Activated CD4-positive, alpha-beta T cell treated with anti-CD3 and anti-CD28 coated beads for 1 hour (primary cell): ENCODE measurements at places on chromosomes 2 and 18.

- no peak for DNase-seq
Measured at GRCh38 chr2:206764673-206765241, 371 bp downstream of the MDH1B start.

- DNase-seq, result no peak
Measured at GRCh38 chr2:200625282-200625681, 39.5 kb downstream of the AOX1 start.

GRCh38 chr2:164935118-164936101 is 19.9 kb downstream of the SLC38A11 start:
- DNase-seq, result no peak

DNA sequence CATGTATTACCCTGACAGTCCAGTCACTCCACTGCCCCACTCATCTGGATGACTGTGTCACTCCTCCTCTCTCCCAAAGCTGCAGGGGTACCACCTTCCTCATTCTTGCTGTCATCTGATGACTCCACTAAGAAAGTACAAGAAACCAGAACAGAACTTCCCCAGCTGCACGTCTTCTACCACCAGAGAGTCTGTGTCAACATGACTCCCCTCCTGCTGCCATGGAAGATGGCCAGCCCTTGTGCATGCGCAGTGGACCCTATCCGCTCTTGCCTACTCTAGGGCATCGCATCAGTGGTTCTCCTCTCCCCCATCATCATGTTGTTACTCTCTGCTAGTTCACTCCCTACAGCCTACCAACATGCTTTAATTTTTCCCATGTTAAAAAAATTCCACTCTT is 14.5 kb upstream of the ST8SIA3 start:
- no peak for DNase-seq

DNA sequence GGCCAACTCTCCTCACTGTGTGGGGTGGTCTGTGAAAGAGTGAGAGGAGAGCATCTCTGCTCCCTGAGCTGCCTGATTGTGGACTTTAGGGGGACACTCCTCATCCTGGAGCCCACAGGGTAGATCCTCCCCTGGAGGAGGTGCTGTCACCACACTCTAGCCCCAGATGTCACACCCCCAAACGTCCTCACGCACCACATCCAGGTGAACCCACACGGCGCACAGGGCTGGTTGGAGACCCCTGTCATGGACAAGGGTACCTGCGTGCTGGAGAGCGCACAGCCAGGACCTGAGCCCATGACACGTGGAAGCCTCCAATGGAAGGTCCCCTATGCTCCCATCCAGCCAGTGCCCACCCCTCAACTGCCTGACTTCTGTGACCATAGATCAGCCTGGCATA is 10.5 kb downstream of the AGXT start:
- no peak for DNase-seq

DNA sequence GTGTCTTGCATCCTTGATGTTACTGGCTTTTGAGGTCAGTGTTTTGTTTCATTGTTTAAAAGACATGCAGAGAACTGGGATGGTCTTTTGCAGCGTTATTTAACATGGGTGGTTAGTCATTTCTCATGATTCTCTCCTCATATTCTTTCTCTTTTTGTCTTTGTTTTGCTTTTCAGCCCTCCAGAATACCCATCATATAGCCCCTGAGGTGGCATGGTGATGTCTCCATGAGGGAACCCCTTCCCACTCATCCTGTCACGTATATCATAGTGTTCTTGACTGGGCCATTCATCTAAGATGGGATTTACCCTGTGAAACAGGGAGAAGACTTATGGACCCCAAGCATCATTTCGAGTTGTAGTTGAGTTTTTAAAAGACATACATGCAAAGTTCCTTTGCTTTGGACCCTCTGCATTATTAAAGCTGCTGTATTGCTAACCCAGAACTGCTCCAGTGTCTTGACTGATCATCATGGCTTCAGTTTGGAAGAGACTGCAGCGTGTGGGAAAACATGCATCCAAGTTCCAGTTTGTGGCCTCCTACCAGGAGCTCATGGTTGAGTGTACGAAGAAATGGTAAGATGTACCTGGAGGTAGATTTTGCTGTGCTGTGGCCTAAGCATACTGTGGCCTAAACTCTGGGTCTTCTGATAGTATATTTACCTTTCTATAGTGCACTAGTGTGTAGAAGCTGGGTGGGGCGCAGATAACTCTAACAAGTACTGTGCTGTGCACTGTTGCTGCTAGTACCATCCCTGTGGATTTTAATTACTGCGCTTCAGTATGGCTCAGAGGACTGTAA is 1.4 kb downstream of the EHBP1 start:
- no peak for DNase-seq

DNA sequence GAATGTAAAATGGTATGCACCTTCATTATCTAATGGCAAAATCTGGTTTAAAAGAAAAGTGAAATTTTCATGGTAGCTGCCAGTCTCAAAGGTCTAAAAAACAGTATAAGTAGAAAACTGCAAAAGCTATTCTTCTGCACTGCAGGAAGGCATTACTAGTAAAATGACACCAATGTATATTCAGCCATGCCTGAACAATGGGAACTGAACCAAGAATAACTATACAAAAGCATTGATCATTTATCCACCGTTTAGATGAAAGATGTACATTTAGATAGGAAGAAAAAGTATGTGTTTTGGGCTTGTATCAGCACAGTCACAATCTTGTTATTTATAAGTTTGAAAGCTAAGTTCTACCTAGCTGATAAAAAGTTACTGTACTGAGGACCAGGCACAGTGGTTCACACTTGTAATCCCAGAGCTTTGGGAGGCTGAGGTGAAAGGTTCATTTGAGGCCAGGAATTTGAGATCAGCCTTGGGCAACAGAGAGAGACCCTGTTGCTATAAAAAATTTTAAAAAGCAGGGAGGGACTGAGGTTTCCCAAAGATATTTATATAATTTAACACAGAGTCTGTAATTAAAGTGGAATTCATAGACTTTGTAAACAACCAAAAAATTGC is 163.1 kb upstream of the WDSUB1 start:
- no peak for DNase-seq

DNA sequence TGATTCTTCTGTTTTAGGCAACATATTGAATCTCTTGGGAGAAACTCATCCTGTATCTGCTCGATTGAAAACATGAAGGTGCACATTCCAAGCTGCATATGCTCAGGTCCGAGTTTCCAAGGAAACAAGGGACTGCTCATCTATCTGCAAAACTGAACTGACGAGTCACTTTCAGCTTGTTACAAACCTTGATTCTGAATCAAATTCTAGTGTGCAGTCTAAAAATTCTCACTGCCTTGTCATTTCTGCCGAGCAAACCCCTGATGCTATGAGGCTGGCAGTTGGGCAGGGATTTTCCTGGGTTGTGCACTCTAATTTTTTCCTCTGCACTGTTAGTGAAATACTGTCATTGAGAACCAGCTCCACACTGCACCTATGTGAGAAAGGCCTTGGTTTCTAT is 101.3 kb upstream of the ETAA1 start:
- no peak for DNase-seq

- no peak for DNase-seq
Measured at GRCh38 chr2:231315896-231316295, 79.6 kb upstream of the B3GNT7 start.

DNA sequence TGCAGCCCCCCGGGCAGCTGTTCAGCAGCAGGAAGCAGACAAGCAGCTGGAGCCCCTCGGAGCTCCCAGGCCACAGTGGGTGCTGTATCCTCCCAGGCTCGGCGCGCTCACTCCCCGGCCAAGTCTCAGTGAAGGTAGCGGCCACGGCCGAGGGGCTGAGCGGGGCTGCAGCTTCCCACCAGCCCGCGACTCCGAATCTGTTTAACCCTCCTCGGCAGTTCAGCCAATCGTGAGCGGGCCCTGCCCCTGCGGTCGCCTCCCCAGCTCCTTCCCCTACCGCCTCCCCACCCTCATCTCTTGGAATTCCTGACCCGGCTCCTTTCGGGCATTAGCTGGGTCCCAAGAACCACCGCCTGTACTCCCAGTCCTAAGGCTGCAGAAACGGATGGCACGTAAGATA is at the start of gene RESP18:
RESP18 (minus strand) TSS at position 203 of the 400 bp plus-strand sequence.
- DNase-seq, result no peak

DNA sequence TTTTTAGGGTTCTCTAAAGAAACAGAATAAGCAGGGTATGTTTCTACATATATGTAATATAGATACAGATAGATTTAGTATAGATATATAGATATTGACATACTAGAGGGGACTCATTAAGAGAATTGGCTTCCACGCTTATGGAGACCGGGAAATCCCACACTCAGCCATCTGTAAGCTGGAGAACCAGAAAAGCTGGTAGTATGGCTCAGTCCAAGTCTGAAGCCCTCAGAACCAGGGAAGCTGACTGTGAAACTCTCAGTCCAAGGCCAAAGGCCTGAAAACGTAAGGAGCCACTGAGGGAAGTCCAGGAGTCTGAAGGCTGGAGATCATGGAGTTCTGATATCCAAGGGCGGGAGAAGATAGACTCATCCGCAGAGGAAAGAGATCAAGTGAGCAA is 441.3 kb upstream of the CDH20 start:
- DNase-seq, result no peak

DNA sequence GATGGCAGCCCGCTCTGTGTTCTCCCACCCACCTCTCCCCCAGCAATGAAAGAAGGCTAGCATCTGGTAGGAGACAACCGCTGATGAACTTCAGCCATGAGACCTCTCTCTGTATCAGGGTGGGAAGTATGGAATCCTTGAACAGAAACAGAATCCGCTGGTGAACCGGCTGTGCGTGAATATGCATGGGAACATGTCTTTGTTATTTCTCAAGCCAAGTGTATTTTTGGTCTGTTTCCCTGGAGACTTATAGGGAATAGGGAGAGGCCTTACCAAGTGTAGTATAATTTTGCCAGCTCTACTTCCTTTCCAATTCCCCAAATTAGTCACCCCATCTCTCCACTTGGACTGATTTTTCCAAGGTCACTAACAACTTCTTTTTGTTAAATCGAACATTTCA is 30.1 kb downstream of the WNT10A start:
- DNase-seq, result no peak

GRCh38 chr2:172788871-172789270 is 53.2 kb downstream of the RAPGEF4 start:
- no peak for DNase-seq

GRCh38 chr2:81266106-81266505 is 961.6 kb upstream of the LRRTM1 start:
- DNase-seq, result no peak

- DNase-seq, result no peak
Measured at GRCh38 chr18:22551536-22552151, 133.9 kb upstream of the CTAGE1 start.

DNA sequence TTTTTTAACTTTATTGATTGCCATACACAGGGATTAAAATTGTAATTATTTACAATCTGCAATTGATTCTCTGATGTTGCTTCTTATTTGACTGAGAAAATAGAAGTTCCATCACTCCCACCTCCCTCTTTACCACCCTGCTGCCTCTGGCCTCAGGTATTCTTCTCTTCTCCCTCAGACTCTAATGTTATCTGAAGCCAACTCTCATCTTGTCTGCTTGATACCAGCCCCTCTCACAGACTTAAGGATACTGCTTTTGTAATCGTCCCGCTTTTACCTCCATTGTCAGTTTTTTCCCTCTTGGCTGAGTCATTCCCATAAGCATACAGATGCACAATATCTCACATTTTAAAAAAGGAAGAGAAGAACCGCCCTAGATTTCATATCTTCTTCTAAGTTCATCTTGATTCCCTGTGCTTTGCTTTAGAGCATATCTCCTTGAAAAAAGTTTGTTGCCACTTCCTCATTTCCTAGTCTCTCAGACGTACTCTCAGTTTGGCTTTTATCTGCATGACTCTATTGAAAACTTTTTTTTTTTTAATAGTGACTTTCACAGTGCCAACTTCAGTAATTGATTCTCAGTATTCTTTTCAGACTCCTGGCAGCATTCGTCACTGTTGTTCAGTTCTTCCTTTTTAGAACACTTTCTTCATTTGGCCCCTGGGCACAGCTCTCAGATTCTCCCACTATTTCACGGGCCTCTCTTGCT is 31.1 kb downstream of the SPAG16 start:
- DNase-seq, result no peak
